ENCODE measurements at places on chromosomes 16 and 17.

GRCh38 chr16:27340654-27341053 is 26.9 kb downstream of the IL4R start:
- no peak for DNase-seq

- no peak for DNase-seq
Observed at GRCh38 chr17:21291357-21291756, 6.8 kb downstream of the MAP2K3 start.

DNA sequence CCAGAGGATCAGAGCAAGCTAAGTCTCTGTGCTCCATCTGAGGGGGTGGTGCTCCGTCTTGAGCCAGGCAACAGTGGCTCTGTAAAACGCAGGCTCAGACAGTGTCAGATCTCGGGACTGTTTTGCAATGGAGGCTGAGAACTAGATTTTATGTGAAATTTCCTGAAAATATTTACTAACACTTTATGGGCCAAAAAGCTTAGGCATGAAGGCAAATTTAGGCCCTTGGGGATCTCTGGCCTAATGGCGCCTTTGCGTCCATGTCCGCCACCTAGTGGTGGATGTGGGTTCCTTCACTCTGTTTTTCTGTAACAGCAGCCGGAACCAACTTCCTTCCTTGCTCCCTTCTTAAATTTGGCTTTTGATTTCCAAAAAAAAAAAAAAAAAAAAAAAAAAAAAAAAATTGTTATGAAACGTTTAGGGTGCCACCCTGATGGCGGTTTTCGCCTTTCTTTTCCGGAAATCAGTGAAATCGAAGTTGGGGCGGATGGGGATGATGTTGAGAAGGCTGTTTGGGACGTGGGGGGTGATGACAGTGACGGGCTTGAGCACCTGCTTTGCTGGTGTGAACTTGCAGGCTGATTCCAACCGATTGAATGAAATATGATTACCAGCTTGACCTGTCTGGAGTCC is 14.0 kb upstream of the ELAC2 start:
- DNase-seq: peak; percentile 28

- DNase-seq: no peak
Observed at GRCh38 chr17:27956601-27957445, 63.7 kb upstream of the LYRM9 start.

DNA sequence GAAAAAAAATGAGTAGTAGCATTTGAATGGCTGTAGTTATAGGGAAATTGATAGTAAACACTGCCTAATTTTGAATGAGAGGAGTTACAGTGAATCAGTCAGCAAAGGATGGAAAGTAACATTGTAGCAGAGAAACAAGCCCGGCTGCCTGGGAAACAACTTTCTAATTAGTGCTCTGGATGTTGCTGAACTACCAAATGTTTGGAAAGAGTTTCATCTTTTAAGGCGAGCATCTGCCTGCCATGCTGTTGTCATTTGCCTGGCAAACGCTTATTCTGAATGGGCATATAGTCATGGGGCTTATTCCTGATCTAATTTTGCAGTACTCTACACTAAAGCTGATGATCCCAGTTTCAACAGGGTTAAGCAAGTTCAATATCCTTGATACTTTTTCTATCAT is 138.6 kb downstream of the CDH11 start:
- DNase-seq: no peak

DNA sequence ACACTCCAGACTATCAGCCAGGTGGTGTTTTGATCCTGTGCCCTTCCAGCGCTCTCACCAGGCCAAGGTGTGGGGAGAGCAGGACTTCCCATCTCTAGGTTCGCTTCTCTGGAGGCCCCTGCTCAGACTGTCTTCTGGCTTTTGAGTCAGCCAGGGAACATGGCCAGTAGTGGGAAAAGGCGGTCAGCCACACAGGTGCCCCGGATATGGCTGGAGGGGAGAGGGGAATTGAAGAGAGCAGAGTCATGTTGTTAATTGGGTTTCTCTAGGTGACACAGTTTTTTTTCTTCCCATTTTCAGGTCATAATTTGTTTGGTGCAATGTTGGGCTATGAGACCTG is 1.5 kb downstream of the MINK1 start:
- DNase-seq: no peak

GRCh38 chr16:8583732-8584131 is 6.6 kb downstream of the TMEM114 start:
- DNase-seq: no peak

GRCh38 chr17:80737106-80738019 is 192.7 kb downstream of the RPTOR start:
- DNase-seq: no peak

- DNase-seq: no peak
Observed at GRCh38 chr17:77684803-77685798, 273.4 kb upstream of the TNRC6C start.

- no peak for DNase-seq
Observed at GRCh38 chr17:42253578-42253977, 22.6 kb downstream of the STAT5B start.

DNA sequence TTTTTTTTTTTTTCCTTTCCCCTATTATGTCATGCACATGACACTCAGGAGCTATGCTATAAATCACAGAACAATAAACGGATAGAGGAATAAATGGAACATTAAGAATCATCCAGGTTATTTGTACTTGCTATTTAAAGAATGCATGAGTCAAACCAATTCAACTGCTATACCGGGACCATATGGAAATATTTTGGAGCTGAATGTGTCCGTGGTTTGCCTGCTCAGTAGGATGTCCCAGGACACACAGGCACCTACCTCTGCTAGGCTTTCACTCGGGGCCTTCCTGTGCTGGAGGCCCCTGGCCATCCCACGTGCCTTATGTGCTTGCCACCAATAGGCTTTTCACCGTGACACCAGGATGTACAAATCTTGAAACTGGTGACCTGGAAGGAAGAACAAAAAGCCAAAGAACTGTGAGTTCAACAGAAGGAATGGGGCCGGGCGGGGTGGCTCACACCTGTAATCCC is 15.3 kb upstream of the SEC14L1 start:
- DNase-seq: no peak

DNA sequence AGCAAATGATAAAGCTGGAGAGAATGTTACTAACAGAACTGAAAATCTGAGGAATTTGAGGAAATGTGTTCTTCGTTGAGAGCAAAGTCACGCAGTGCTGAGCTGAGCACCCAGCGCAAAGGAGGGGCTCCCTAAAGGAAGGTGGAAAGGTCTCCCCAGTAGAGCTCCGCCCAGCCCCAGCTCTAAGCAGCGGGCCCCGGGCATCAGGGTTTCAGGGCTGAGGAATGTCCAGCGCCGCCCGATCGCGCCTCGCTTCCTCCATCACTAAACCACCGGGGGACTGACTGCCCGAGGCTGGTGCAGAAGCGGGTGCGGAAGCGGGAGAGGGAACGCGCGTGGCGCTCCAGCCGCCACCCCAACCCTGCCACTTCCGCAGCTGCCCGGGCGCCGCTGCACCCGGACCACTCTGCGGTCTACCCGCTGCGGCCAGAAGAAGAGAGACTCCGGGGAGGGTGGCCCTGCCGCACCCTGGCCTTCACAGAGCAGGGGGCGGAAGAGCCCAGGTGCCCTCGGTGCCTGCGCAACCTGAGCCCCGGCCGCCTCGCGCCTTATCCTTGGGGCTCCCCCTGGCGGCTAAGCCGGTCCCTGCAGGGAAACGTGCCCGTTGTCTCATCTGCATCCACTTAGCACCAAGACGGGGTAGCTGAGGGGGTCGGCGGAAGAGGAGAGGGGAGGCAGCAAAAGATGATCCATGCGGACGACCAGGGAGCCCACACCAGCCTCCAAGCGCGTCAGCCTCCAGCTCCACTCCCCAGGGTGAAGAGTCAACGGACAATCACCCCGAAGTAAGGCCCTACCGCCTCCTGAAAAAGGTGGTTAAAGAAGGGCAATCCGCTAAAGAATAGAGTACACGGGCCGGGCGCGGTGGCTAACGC is 12.4 kb upstream of the GUCY2D start:
- peak; percentile 96 for DNase-seq

- no peak for DNase-seq
Observed at GRCh38 chr16:14199624-14200023, 128.5 kb downstream of the MRTFB start.

- DNase-seq: no peak
Observed at GRCh38 chr16:52372313-52372712, 174.6 kb downstream of the TOX3 start.

DNA sequence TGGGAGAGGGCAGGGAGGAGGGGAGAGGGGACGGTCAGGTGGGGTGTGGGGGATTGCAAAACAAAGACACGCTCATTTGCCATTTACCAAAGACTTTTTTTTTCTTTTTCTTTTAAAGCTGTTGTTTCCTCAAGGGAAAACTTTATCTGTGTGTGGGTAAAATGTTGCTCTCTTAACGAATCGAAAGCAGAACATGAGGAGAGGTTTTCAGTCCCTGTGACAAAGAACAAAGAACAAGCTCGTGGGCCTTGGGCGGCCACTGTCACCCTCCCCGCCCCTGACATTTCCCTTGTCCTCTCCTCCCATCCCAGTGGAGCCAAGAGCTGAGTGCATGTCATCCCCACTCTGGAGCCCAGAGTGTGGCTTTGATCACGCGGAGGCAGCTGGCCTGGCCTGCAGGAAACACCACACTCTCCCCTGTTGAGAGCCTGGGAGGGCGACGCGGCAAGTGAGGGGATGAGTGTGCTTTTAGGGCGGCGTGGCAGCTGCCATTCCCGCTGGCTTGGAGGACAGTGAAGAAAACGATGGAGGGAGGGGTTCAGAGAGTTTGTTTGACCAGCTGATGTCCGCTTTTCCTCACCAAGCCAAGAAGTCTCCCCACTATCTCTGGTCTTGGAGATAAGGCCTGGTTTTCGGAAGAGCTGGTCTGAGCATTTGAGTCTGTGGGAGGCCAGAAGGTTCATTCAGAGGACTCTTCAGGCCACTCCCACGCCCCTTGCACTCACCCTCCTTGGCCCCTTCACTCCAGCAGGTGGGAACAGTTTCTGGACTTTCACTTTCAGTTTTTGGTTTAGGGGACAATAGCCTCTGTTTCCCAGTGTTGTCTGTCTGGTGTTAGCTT is 11.4 kb downstream of the CCR7 start:
- no peak for DNase-seq

GRCh38 chr17:38465391-38466345 is 37.4 kb downstream of the ARHGAP23 start:
- no peak for DNase-seq

DNA sequence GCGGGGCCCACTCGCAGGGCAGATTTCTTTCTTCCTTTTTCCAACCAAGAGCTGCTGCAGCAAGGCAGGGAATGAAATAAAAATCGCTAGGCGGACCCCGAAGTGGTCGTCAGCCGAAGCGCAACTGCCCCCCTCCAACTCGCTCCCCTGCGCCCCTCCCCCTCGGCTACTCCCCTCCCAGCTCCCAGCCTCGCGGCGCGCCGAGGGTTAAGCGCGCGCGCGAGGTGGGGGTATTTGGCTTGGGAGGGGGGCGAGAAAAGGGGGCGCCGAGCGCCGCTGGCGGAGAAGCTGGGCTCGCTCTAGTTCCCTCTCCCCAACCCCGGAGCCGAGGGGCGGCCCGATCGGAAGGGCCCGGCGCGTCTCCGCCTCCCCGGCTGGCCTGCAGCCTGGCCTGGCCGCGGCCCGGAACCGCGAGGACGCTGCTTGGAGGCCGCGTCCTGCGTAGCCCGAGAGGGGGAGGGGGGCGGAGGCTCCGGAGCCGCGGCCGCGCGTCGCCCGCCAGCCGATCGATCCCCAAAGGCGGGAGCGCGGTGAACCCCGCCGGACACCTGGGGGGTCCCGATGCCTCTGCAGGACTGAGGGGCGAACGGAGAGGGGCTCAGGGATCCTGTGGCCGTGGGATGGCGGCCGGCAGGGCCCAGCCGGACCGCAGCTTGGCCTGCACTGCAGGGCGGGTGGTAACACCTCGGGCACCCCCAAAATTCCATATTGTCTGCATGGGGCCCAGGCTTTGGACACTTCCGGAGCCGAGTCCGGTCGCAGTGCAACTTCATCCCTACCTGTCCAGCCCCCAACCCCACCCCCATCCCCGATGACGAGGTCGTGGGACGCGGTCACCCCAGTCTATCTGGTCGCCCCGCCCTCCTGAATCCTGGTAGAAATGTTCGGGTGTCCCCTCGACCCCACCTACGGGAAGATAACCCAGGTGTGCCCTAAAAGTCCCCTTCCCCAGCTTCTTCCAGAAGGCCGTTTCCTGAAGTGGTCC is 4.9 kb upstream of the CBX4 start:
- no peak for DNase-seq

DNA sequence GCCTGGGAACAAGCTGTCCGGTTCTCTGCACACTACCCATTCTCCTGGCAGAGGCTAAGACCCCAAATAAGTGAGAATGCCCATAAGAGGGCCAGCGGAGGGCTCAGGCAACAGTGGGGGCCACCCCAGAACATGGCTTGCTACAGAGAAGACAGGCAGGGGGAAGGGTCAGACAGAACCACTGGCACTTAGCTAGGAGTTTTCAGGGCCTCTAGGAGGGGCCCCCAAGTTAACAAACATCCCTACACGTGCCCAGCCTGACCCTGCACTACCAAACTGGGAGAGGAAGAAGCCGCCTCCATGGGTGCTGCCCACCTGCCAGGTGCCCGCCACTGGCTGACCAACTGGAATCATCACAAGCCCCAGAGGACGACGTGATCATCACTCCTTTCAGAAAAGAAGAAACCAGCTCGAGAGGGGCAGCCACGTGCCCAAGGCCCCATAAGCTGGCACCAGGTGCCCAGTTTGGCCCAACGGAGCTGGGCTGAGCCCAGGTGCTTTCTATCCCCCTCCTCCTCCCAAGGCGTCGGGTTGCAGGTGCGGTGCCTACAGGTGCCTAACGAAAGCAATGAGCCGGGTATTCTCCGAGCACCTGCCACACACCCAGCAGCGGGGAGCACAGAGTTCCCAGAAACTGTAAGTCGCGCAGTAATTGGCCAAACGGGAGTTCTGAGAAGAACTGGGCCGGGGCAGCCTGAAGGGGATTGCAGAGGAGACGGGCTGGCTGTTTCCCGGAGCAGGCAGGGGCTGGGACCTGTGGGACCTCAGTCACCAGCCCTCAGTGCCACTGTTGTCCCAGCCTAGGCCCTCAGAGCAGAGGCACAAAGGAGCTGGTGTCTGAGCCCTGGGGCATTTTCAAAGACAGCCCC is 13.2 kb downstream of the RPH3AL start:
- no peak for DNase-seq

DNA sequence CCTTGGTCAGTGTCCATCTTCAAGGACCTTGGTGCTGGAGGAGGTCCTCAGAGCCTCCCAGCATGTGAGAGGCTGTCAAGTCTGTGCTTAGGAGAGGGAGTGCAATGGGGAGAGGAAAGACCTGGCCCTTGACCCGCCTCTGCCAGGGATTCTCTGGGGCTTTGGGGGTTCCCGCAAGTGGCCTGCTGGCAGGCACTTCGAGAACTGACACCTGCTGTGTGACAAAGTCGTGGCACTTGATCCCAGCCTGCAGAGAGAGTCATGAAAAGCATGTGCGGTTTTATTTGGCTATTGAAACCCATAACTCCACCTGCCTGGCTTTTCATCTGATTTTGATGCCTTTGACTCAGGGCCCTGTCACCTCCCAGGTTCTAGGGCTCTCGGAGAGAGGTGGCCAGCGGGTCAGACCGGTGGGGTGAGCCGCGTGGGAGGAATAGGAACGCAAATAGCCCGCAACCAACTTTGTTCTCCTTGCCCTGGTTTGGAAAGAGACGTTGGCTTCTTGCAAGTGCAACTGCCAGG is 42.8 kb upstream of the GSE1 start:
- no peak for DNase-seq
